ENCODE measurements at places on chromosomes 2 and 18.
A peak's percentile ranks its signal among the peaks of the same experiment; 100 is the strongest.

- peak; percentile 85 for DNase-seq
Observed at GRCh38 chr18:79953971-79954651, 2.7 kb upstream of the SLC66A2 start.

DNA sequence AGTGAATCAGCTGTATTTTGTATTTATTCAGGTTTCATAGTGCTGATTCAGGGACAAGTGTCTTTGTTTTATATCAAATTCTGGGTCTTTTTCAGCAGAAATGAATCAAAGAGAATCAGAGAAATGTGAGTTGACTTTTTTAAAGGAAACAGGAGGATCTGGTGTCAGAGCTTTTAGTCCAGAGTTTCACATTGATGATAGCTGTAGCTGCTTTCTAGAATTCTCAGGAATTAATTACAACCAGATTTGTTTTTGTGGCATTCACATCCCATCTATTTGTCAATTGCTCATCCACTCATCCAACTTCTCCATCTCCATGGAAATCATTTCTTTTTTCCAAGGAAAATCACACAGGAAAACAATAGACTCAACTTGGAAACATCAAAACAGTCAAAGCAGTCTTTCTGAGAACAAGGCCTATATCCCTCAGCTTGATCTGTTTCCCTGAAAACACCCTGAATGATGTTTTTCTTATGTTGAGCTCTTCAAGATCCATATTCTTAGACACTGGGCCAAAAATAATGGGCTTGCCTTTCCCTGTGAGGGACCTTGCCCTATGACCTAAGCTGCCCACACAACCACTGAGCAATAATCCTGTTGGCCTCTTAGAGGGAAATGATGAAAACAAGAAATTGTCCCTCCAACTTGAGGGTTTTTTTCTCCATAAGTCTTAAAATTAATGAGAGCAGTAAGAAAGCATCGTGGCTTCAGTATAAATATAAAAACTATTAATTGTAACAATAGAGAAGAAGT is 249.5 kb upstream of the FN1 start:
- DNase-seq: no peak

DNA sequence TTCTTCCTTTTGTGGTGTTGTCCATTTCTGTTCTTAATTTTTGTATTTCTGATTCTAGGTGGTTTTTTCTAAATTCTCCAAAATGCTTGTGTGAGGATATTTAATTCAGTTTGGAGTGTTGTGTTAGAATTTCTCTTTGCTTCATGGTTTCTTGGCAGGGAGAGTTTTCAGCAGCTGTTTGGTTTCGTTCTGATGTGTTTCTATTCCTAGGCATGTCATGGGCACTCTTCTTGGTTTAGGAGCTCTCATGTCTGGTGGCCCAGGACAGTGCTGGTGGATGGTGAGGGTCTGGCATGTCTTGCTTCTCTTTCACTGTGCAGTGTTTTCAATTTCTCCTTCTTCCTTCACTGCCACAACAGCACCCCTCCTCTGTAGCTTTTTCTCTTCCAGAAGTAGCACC is 52.9 kb downstream of the OSBPL6 start:
- no peak for DNase-seq

GRCh38 chr2:169709981-169710380 is 15.7 kb downstream of the PHOSPHO2 start:
- no peak for DNase-seq

- peak; percentile 23 for DNase-seq
Observed at GRCh38 chr18:26519114-26519513, 29.2 kb downstream of the KCTD1 start.

GRCh38 chr18:13486686-13487085 is 239.7 kb downstream of the FAM210A start:
- no peak for DNase-seq

GRCh38 chr2:25386971-25387875 is 45.5 kb upstream of the DNMT3A start:
- DNase-seq: no peak

GRCh38 chr2:85800586-85800985 is 46.8 kb downstream of the ATOH8 start:
- no peak for DNase-seq

GRCh38 chr2:122960759-122961641 is 1064.1 kb upstream of the CNTNAP5 start:
- no peak for DNase-seq

DNA sequence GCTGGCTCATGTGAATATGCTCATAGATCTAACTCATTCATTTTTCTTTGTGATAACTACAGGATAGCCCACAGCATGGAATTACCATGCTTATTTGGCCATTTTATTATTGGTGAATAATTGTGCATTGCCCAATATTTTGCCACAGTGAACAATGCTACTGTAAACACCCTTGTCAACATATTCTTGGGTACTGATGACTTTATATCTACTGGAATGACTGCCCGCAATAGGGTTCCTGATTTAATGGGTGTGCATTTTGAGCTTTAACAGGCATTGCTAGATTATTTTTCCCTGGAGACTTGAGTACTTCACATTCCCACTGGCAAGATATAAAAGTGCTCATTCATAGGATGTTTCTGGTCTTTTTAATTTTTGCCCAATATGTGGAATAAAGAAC is 42.7 kb upstream of the EVA1A start:
- no peak for DNase-seq

- DNase-seq: no peak
Observed at GRCh38 chr2:237594514-237594871, 4.0 kb upstream of the RAB17 start.

DNA sequence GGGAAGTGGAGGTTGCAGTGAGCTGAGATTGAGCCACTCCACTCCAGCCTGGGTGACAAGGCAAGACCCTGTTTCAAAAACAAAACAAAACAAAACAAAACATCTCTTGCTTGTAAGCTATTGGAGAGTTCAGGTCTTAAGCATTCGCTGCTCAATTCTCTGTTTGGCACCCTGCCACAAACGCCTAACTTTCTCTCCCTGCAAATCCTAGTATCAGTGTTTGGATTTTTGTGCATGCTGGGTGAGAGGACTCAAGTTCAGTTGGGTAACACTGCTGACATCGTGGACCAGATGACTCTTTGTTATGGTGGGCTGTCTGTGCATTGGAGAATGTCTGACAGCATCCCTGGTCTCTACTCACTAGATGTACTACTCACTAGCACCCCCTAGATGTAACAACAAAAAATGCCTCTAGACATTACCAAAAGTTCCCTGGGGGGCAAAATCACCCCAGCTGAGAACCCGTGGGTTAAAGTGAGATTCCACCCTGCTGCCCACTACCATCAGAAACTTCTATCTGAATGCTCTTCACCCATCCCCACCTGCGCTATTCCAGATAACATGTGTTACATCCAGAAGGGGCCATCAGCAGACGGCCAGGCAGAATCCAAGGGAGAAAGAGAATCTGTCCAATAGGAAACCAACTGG is 50.9 kb downstream of the CACNB4 start:
- peak; percentile 16 for DNase-seq

DNA sequence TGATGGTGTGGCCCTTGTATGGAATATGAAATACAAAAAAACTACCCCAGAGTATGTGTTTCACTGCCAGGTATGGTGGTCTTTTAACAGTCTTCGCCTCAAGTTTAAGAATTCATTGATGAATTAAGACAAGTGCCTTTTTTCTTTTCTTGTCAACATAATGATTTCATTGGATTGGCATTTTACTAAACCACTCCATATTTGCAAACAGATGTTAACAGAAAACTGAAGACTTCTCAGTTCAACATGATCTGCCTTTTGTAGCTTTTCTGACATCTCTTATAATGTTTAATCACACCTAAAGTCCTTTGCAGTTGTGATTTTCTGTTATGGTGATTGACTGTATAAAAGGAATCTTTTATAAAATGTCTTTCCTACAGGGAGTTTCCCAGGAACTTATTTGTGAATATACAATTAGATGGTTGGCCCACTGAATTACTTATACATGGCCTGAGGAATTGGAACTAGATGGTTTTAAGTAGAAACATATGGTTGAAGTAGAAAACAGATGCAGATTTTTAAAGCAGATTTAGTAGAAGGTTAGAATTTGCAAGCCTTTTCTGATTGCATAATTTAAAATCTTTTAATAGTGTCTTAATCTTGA is 39.7 kb downstream of the DYNC1I2 start:
- no peak for DNase-seq

- no peak for DNase-seq
Observed at GRCh38 chr18:3058328-3059191, 45.6 kb upstream of the LPIN2 start.

DNA sequence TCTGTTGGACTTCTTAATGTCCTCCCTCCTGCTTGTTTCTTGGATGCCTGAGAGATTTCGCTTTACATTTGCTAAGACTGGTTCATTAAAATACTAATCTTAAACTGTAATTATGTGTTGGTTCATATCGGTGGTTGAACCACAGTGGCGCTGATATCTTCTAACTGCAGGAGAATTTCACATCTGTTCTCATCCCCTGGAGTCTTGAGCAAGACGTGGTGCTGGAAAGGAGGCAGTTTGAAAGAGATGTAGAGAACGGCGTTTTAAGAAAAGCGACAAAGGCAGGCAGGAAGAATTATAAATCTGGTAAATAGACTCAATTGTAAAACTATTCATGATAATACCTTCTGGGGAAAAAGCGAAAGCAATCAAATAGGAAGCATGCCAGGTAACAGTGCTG is 79.5 kb downstream of the NXPH2 start:
- no peak for DNase-seq

GRCh38 chr18:5527603-5528002 is 16.2 kb downstream of the EPB41L3 start:
- no peak for DNase-seq

- no peak for DNase-seq
Observed at GRCh38 chr18:35502052-35502451, 4.3 kb upstream of the INO80C start.

GRCh38 chr18:363301-364085 is 95.6 kb upstream of the THOC1 start:
- DNase-seq: no peak

DNA sequence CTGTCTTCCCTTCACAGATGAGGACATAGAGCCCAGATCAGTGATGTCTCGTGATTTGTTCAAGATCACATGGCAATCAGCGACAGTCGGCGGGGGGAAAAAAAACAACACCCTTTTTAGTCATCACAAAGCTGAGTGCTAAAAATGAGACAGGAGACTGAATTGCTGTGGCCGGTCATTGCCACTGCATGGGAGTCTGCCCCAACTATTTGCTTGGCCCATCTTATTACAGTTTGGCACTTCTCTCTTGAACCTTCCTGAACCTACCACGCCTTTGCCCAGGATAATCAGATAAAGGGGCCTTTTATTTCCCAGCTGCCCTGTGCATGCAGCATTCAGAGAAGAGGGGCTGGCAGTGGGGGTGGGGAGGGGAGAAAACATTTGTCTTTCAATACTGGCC is 42.7 kb downstream of the SETBP1 start:
- no peak for DNase-seq

- DNase-seq: no peak
Observed at GRCh38 chr2:212088353-212088752, 450.2 kb downstream of the ERBB4 start.

DNA sequence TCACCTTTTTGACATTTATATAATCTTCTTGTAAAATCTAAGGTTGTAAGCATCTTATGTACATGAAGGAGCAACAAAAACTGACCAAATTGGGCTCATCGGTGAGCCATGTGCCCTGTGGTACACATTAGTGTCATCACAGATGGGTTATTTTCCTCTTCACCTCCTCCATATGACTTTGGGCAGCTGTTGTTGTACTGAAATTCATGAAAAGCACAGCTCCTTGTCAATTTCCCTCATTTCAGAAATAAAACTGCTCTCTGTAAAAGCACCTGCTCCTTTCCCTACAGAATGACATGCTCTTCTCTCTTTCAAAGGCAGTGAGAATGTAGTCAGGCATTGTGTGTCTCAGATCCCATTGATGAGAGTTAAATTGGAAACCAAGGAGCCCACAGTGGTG is 42.0 kb downstream of the DTNA start:
- no peak for DNase-seq

GRCh38 chr2:238286551-238286950 is 1.9 kb downstream of the PER2 start:
- DNase-seq: no peak
